ENCODE measurements at places on chromosomes 1 and 21.

GRCh38 chr1:231808990-231809389 is 182.4 kb downstream of the DISC1 start:
- no peaks in the 10 kb centered on the region for H3K36me3 ChIP-seq
- no peaks in the 10 kb centered on the region for H3K27me3 ChIP-seq
- no peak overlapping the region for H3K4me3 ChIP-seq
- DNase-seq = no peak

- DNase-seq = no peak
- no peaks in the 10 kb centered on the region for H3K27me3 ChIP-seq
- no peak overlapping the region for H3K4me3 ChIP-seq
- H3K27ac ChIP-seq = no peak overlapping the region
- peaks cover 12% of the 10 kb centered on the region for H3K4me1 ChIP-seq
Observed at GRCh38 chr1:21605964-21606705, 63.0 kb downstream of the RAP1GAP start.

DNA sequence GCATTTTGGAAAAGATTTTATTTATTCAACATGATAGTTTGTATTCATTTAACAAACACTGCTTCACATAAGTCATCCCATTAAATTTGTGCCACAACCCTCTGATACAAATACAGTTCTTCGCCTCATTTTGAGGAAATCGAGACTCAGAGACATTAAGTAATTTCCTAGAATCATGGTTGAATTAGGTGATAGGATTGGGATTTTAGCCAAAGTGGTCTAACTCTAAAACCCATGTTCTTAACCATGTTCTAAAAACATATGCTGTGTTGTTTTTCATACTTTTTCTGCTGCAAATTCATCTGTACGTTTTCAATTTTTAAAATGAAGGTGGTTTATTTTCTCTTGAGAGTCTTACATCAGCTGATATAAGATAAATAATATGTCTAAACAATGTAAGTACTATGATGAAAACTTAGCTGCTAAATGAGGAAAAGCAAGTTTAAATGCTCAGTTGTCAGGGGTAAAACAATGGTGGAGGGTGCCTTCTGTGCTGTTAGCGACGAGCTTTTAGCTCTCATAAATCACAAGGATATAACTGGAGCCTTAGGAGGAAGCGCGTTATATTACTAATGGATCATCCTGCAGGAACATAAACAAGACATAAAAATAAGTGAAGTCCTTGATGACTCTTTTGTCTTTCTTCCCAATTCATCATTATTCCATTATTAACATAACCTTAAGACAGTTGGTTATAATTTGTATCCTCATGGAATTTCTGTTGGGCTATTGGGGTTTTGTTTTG is 97.7 kb downstream of the CACHD1 start:
- no peak for DNase-seq
- no peak overlapping the region for H3K4me3 ChIP-seq
- no peaks in the 10 kb centered on the region for H3K36me3 ChIP-seq
- no peaks in the 10 kb centered on the region for H3K4me1 ChIP-seq
- no peak overlapping the region for H3K27ac ChIP-seq

DNA sequence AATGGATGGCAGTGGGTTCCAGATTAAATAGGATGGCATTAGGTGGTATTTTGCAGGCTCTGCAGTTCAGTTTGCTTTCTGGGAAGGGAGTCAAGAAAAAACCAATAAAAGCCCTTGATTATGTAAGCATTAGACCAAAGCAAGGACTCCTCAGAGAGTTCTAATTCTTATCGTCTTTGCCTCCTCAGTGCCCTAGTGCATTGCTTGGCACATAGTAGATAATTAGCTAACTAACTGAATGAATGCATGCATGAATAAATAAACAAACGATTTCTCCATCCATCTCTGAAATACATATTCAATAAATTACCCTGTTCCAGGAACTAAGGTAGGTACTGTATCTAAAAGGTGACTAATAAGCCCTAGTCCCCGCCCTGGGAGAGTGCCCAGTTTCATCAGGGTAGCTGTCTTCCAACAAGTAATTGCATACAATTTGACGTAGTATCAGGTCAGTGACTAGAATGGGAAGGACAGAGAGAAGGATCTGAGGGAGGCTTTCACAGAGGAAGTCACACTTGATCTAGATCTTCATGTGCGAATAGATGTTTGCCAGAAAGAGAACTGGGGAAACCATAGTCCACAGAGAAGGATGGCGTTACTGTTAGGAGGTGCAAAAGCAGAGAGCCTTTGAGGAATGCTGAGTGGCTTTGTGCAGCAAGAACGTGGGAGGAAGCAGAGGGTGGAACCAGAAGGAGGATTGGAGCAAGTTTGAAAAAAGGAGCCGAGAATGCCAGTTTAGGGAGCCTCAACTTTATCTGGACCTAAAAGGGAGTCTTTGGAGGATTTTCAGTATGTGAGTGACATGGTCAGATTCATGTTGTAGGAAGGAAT is 111.4 kb downstream of the TBX19 start:
- H3K4me3 ChIP-seq = no peak overlapping the region
- peaks cover 10% of the 10 kb centered on the region for H3K27me3 ChIP-seq
- no peak overlapping the region for H3K27ac ChIP-seq
- peaks cover 30% of the 10 kb centered on the region for H3K4me1 ChIP-seq
- H3K36me3 ChIP-seq = no peaks in the 10 kb centered on the region
